Activated CD4-positive, alpha-beta memory T cell treated with anti-CD3 and anti-CD28 coated beads for 36 hours (primary cell): ENCODE measurements at places on chromosomes 7 and 10. TPM values are rescaled to one million over a fixed set of nuclear protein-coding genes. Genes with fewer than 3 reads are reported as not detected.

Gene SLIT1
- 0.63 TPM for total RNA-seq

DNA sequence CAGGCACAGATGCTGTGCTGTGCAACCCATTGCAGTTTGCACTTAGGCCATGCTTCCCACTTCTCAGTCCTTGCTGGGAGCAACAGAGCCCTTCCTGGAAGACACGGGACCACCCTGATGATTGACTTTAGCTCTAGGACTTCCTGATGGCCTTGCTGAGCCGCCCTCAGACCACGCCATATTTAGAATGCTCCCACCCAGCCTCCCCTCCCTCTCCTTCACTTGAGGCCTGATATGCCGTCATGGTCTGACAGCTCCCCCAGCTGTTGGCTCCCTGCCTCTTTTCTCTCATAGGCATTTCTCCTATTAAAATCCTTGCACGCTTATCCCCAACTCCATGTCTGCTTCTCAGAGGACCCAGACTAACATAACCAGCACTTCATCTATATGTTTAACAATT is 29.4 kb upstream of the GATAD1 start:
- no peak for DNase-seq

DNA sequence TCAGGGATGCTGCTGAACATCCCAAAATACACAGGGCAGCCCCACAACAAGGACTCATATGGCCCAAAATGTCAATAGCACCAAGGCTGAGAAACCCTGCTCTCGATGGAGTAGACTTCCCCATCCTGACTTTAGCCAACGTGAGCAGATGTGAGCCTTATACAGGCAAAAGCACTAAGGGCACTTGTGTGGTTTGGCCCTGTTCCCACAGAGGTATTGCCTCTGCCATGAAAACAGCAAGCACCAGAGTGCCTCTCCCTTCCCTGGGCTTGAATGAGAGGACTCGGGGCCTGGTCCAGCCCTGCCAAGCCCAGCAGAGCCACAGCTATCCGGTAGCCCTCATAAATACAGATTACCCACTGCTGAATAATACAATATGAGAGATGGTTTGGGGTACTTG is 47.5 kb downstream of the ACSM6 start:
- no peak for DNase-seq

GRCh38 chr7:140214075-140214684 is 37.4 kb upstream of the KDM7A start:
- peak; percentile 69 for DNase-seq

DNA sequence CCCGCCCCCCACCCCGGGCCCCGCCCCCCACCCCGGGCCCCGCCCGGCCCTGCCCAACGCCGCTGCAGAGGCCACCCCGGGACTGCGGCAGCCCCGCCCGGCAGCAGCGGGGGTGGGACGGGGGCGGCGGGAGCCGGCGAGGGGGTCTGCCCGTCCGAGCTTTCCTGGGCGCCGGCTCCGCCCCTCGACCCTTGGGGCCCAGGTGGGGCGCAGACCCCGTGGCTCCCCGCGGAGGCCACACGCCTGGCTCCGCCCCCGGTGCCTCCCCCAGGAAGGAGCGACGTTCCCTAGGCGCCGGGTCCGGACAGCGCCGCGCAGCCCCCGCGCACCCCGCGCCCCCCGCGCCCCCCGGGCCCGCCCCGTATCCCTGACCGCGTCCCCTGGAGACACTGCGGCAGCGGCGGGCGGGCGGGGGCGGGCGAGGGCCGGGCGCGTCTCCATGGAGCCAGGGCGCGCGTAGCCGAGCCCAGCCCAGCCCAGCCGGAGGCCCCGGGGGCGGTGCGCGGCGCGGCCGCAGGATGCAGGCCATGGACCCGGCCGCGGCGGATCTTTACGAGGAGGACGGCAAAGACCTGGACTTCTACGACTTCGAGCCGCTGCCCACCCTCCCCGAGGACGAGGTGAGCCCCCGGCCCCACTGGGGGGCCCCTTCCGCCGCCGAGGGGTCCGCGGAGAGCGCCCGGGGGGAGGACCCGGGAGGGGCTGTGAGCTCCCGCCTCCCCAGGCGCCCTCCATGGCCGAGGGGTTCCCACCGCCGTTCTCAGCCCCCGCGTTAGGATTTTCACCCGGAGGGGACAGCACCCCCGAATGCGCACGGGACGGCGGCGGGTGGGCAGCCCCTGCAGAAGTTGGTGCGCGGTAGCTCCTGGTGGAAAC is at the start of gene KNDC1:
TSS of gene KNDC1 (plus strand) at position 270 of the 876 bp plus-strand sequence. CDS start at position 519, 249 bp downstream.
- DNase-seq, result peak; percentile 41
